NK-92 treated with Interleukin-12 subunit alpha and Interleukin-12 subunit beta, amount 100 ng/mL, for 24 hours (cell line): ENCODE measurements at places on chromosomes 4 and X.

DNA sequence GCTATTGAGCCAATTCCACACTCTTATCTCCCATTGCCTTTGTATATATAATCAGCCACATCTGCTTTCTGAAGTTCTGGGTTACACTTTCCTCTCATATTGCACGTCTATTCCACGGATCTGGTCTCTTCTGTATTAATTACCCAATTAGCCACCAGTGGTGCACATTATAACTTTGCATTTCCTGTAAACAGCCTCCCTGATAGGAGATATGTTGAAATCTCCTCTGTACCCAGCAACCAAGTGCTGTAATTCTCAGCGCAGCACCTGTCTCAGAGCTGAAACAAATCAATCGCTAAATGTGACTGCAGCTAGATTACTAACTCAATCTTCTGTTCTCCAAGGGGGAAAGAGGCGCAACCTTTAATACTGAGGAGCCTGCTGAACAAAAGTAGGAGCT lies 326.4 kb downstream of the SLITRK2 start:
- no peak for DNase-seq

- no peak for DNase-seq
Measured at GRCh38 chr4:139857021-139857420, 191.4 kb downstream of the MGST2 start.

DNA sequence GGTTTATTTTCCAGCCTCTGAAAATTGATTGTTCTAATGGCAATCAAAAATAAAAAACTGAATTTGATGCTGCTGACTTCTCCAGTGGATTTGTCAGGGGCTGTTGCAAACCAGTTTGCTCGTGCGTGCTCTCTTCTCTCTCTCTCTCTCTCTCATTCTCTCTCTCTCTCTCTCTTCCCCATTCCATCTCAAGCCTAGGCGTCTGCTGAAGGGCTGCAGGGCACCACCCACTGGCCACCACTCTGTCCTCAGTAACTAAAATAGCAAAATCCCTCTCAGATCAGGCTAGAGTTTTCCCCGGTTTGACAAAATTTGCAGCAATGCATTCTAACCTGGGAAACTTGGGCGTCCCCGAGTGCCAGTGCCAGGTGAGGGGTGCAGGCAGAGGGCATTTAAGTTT lies 19.4 kb downstream of the NKX6-1 start:
- no peak for DNase-seq

DNA sequence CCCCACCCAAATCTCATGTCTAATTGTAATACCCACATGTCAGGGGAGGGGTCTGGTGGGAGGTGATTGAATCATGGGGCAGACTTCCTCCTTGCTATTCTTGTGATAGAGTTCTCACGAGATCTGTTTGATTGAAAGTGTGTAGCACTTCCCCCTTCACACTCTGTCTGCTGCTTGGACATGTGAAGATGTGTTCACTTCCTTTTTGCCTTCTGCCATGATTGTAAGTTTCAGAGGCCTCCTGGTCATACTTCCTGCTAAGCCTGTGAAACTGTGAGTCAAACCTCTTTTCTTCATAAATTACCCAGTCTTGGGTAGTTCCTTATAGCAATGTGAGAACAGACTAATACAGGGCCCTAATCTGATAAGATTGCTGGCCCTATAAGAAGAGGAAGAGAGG lies 1514.8 kb downstream of the RPA4 start:
- DNase-seq: no peak

DNA sequence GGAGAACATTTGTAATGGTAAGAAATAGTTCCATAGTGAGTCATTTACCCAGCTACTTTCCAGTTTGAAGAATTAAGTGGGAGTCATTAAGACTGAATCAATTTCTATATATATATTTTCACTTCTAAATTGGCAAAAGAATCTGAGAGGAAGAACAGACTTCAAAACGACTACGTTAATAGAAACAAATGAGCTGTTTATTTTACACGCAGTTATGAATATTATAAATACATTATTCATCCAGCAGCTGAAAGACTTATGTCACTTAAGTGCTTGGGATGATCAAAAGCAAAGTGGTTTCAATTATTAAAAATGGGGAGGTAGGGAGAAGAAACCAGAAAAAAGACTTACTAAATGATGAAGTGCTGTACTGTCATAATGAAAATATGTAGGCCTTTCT lies 260.5 kb upstream of the DDX53 start:
- DNase-seq: no peak

- DNase-seq: no peak
Measured at GRCh38 chr4:173284463-173284862, 49.7 kb downstream of the HMGB2 start.

- no peak for DNase-seq
Measured at GRCh38 chr4:92236877-92237276, 66.9 kb upstream of the GRID2 start.

GRCh38 chr4:85700362-85700761 lies 225.4 kb downstream of the ARHGAP24 start:
- no peak for DNase-seq

- no peak for DNase-seq
Measured at GRCh38 chrX:40079572-40079971, 18.2 kb downstream of the BCOR start.

- no peak for DNase-seq
Measured at GRCh38 chr4:26509681-26510333, 19.5 kb upstream of the CCKAR start.

- DNase-seq: no peak
Measured at GRCh38 chr4:4845027-4845426, 14.4 kb upstream of the MSX1 start.

GRCh38 chr4:168707205-168707604 lies 210.4 kb downstream of the PALLD start:
- no peak for DNase-seq

GRCh38 chr4:40525752-40526598 lies 103.7 kb downstream of the RBM47 start:
- DNase-seq: no peak

DNA sequence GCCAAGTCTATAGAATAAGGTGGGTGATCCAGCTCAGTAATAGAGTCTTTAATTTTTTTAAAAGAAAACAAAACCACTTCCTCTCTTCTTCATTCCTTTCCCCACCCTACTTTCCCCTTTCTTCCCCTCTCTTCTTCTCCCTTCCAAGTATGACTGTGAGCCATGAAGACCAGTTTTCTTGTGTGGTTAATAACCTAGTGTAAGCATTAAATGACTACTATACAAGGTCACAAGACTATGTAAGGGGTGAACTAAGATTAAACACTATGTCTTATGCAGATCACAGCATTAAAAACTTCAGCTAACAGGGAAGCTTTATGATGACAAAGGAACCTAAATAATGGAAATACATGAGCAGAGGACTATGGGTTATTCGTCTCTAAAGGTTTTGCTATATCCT lies 135.4 kb downstream of the GUCY2F start:
- DNase-seq: no peak

GRCh38 chrX:132740316-132741123 lies 217.9 kb downstream of the HS6ST2 start:
- no peak for DNase-seq

DNA sequence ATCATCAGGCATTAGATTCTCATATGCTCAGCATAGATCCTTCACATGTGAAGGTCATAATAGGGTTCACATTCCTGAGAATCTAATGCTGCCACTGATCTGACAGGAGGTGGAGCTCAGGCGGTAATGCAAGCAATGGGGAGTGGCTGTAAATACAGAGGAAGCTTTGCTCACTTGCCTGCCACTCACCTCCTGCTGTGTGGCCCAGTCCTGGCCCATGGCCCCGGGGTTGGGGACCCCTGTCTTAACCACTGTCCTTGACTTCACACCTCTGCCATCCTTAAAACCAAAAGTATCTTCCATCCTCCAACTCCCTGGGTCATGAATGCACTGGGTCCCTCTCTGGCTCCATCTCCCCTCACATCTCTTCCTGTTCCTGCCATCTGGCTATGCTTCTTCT lies 129.1 kb downstream of the HMX1 start:
- DNase-seq: no peak

DNA sequence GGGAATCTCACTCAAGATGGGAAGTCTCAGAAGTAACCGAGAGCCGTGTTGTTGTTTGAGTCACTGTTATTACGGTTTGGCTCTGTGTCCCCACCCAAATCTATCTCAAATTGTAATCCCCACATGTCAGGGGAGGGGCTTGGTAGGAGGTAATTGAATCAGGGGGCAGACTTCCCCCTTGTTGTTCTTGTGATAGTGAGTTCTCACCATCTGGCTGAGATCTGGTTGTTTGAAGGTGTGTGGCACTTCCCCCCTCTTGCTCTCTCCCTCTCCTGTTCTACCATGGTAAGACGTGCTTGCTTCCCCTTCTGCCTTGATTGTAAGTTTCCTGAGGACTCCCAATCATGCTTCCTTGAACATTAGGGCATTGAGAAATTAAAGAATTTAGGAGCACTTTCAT lies 37.0 kb downstream of the HAND2 start:
- no peak for DNase-seq

GRCh38 chr4:180423712-180424057 lies 1819.5 kb upstream of the TENM3 start:
- DNase-seq: no peak

DNA sequence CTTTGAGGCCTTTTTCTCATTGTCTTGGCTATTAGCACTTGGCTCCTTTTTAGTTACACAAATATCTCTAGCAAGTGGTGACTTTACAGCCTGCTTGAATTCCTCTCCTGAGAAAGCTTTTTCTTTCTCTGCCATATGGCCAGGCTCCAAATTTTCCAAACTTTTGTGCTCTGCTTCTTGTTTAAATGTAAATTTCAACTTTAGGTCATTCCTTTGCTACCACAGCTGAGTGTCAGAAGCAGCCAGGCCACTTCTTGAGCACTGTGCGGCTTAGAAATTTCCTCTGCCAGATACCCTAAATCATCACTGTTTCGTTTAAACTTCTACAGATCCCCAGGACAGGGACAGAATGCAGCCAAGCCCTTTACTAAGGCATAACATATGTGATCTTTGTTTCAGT lies 222.4 kb downstream of the FBXO8 start:
- DNase-seq: no peak

DNA sequence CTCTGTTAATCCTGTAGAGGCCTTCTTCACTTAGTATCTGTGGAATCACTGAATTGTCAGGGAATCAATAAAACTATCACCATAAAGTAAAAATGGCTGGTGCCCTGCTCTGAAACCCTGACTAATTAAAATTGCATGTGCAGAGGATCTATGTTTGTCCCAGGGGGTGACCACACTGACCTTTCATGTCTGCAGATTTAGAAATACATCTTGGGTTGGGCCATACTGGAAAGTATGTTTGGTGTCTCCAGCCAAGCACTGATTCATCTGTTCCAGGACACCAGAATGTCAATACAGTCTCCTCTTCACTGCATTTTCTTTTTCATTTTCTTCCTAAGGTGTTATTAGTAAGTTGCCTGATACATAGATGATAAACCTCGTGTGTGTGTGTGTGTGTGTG lies 490.9 kb upstream of the INTU start:
- no peak for DNase-seq

GRCh38 chr4:47349326-47349725 lies 114.2 kb downstream of the COMMD8 start:
- no peak for DNase-seq

DNA sequence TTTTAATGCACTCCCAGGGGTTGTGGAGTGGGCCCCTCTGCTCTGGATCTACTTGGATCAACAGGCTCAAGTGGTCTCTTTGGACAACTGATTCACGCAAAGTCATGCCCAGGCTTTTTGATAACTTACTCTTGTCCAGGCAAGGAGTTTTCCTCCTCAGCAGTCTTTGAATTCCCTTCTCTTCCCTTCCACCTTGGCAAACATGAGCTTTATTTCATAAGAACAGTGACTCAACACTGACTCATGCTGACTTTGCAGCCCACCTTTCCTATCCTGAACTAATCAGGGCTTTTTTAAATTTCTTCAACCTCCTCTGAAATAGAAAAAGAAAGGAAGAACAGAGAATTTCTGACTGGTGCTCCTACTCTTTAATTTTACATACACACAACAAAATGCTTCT lies 132.1 kb upstream of the LDB2 start:
- DNase-seq: no peak
